Tibial nerve (tissue), 4 donors: ENCODE measurements at places on chromosomes 6 and 20.

DNA sequence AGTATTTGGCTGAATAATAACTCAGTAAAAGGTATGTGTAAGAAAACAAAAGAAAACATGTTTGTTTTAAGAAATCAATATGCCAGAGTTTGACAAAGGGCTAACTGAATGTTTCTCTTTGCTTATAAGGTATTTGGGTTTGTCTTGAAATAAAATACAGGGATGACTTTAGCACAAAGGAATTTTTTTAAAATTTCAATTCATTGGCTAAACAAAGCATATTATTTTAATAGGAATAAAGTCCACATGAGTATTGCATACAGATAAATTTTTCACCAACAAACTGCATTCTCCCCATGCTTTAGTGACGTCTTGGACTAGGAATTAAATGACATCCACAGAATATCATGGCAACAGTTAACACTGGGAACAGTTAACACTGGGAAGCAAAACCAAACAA lies 480.0 kb upstream of the JAG1 start:
- no peak for DNase-seq

- no peak for DNase-seq
Measured at GRCh38 chr20:56002908-56003800, 2.2 kb downstream of the CBLN4 start.

DNA sequence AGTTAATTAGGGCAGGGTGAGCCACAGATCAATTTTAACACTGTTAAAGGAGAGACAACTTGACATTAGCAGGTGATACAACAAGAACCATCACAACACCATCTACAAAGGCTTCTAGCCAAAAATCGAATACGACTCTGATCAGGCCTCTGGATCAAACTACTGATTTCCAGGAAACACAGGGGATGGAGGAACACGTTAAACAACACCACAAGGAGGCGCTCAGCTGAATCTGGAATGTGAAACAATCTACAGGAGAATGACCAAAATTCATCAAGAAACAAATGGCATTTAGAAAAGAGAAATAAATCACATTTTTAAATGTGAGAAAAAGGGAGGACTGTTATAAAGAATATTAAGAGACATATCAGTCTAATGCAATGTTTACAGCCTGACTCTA lies 13.5 kb upstream of the MAFB start:
- no peak for DNase-seq

- no peak for DNase-seq
Measured at GRCh38 chr6:45710304-45710821, 305.3 kb downstream of the CLIC5 start.

- no peak for DNase-seq
Measured at GRCh38 chr6:167244991-167245390, 46.1 kb upstream of the UNC93A start.

DNA sequence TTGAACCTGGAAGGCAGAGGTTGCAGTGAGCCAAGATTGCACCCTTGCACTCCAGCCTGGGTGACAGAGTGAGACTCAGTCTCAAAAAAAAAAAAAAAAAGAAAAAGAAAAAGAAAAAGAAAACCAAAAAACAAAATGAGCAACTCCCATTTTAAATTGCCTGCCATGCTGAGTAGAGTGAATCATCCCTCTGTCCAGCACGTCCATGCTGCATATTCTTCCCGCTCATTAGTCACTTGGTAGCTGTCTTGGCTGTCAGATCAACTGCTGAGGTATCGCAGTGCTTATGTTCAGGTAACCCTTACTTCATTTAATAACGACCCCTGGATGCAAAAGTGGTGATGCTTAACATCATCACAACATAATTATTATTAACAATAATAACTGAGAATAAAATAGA lies 72.6 kb upstream of the RNF24 start:
- no peak for DNase-seq
